ENCODE measurements at places on chromosomes 1 and 21. TPM values are rescaled to one million over a fixed set of nuclear protein-coding genes. Genes with fewer than 3 reads are reported as not detected.

CXADR gene
- 0.28 TPM for total RNA-seq

DNA sequence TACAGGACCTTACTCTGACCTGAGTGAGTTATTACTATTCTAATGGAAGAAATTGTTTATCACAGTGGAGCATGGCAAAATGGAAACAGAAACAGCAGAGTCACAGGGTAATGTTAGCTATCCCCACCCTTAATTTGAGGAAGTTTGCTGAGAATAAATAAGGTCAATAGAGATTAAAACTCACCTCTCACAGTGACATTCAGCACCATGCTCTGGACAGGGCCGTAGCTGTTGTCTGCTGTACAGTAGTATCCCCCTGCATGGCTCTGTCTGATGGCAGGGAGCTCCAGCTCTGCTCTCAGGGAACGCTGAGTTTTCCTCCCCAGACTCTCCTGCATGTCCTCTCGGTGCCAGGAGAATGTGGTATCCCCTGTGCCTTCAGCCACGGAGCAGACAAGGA is 11.9 kb downstream of the FCRL4 start:
- no peak overlapping the region for H3K27ac ChIP-seq
- no peaks in the 10 kb centered on the region for H3K36me3 ChIP-seq
- no peak overlapping the region for H3K4me3 ChIP-seq
- no peak for DNase-seq
- peaks cover 18% of the 10 kb centered on the region for H3K27me3 ChIP-seq

GRCh38 chr1:116492358-116492811 is 78.4 kb downstream of the CD58 start:
- no peaks in the 10 kb centered on the region for H3K36me3 ChIP-seq
- DNase-seq = no peak
- peaks cover 19% of the 10 kb centered on the region for H3K4me1 ChIP-seq
- no peak overlapping the region for H3K4me3 ChIP-seq
- peaks cover 9% of the 10 kb centered on the region for H3K27me3 ChIP-seq

GRCh38 chr1:6603238-6603914 is 707 bp upstream of the KLHL21 start:
- H3K27me3 ChIP-seq = peaks cover 5% of the 10 kb centered on the region
- H3K4me1 ChIP-seq = peaks cover 25% of the 10 kb centered on the region
- no peaks in the 10 kb centered on the region for H3K36me3 ChIP-seq
- peak overlapping the region; percentile 94 for H3K27ac ChIP-seq

GRCh38 chr1:26132128-26132833 is 20.7 kb downstream of the PDIK1L start:
- H3K36me3 ChIP-seq = peaks cover 11% of the 10 kb centered on the region
- no peak overlapping the region for H3K27ac ChIP-seq
- DNase-seq = no peak
- no peak overlapping the region for H3K4me3 ChIP-seq
